ENCODE measurements at places on chromosomes 11 and 22.

DNA sequence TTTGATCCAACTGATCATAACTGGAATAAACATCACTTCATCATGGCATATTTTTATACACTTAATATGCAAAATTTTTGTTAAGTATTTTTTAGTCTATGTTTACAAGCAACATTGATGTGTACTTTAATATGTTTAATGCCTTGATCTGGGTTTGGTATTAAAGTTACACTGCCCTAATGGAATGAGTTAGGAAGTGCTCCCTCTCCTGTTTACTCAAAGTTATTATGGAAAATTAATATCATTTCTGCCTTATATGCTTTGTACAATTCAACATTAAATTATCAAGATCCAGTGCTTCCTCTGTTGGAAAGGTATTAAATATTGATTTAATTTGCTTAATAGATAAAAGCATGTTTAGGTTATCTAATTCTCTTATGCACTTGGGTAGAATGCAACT lies 927.3 kb upstream of the RAG2 start:
- no peak for DNase-seq

GRCh38 chr22:24567668-24568067 lies 11.9 kb downstream of the SNRPD3 start:
- DNase-seq, result no peak

DNA sequence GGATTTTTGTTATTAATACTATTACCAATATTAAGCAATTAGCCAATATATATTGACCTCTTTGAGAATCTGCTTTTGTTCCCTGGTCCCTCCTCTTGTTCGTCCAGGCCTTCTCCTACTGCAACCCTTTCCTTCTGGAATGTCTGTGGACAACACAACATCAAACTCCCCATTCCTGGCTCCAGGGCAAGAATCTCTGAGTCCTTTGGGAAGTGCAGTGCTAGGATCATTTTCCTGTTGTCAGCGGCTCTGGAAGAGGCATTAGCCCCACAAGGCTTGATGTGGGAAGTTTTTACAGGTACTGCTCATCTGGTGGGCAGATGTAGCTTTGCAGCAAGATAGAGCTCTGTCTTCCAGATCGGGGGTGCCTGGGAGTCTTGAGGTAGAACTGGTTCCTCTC lies 74.3 kb downstream of the RPUSD4 start:
- DNase-seq, result no peak

- DNase-seq, result no peak
These were observed 187.3 kb upstream of the B3GAT1 start for GRCh38 chr11:134599299-134599771.

- no peak for DNase-seq
These were observed 684 bp upstream of the NFRKB start for GRCh38 chr11:129896062-129896461.
